Activated CD4-positive, CD25-positive, alpha-beta regulatory T cell (primary cell): ENCODE measurements at places on chromosomes 16 and 17.

DNA sequence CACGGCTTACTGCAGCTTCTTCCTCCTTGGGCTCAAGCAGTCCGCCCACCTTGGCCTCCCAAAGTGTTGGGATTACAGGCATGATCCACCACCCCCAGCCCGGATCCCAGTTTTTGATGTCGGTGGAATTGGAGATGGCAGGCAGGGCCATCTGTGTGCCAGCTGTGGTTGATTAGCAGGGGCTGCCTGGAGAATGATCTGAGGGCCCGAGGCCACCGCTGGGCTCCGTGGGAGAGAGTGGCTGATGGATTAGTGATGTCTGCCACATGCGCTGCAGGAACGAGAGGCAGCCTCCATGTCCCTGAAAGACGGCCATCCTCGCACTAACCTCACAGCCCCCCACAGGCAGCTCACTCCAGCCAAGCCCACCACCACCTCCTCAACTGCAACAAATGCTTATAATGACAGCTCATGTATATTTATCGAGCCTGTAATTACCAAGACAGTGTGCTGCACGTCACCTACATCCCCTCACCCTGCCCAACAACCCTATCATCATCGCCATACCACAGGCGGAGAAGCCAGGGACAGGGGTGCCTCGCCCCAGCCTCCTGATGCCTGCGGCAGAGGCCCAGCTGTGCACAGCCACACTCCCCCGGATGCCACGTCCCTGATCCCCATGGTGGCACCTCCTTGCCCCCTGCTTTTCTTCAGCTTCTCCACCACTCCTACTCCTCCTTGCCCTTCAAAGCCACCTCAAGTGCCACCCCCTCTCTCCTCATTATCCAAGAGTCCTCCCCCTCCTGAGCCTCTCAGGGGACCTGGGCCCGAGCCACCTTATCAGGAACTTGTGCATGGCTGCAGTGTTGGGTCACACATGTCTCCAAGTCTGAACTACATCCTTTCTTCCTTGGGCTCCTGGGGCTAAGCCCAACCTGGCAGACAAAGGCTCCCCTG lies 33.2 kb downstream of the ACTG1 start:
- DNase-seq = no peak

DNA sequence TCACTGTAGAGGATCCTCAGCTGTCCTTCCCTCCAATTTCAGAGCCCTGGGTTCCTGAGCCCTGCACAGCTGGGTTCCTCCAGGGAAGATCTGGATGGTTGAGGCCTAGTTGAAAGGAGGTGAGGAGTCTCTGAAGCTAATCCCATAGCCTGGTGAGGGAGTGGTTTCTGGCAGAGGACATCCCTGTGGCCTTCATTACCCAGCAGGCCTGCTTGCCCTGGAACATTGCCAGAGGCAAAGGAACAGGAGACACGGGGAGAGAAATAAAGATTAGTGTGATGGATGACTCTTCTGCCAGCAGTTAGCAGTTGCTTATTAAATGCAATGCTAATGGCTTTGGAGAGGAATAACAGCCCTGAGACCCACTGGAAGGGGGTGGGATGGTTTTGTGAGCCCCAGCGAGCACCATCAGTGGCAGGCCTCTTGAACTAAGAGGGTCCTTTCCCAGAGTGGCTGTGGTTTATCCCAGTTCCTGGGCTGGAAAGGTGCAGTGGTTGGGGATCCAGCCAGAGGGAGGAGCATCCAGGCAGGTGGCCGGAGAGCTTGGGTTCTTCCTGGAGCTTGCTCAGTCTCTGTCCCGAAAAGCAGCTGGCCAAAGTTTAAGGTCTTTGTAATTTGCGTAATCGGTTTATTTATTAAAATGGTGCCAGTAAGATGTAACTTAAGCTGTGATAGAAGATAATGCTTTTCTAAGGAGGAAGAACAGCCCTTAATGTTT lies 209.7 kb downstream of the CCDC182 start:
- DNase-seq = no peak

DNA sequence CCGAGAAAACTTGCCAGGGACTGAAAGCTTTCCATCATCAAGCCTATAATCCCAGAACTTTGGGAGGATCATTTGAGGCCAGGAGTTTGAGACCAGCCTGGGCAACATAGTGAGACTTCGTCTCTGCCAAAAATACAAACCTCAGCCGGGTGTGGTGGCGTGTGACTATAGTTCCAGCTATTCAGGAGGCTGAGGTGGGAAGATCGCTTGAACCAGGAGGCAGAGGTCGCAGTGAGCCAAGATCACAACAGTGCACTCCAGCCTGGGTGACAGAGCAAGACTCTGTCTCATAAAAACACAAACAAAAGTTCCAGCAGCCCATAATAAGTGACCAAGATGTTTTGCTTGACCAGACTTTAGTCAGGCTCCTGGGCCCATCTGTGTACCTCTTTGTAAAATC lies 1.9 kb downstream of the MEAK7 start:
- DNase-seq = no peak

- DNase-seq = no peak
These were observed 25.6 kb upstream of the TAC4 start for GRCh38 chr17:49873466-49873865.

DNA sequence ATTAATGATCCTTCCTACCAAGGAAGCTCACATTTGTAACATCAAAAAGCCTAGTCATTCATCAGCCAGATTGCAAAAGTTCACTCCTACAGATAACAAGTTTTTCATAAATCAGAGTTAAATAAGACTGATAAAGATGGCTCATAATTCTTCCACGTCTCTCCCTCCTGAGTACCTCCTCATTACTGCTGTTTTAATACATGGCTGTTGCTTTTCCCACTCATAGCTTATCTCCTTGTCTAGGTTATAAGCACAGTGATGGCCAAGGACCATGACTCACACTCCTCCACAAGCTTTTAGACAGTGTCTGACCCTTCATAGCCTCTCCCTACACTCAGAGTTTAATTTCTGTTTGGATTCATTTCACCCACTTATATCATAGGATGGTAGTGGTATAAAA lies 100.9 kb upstream of the MON1B start:
- DNase-seq = no peak

DNA sequence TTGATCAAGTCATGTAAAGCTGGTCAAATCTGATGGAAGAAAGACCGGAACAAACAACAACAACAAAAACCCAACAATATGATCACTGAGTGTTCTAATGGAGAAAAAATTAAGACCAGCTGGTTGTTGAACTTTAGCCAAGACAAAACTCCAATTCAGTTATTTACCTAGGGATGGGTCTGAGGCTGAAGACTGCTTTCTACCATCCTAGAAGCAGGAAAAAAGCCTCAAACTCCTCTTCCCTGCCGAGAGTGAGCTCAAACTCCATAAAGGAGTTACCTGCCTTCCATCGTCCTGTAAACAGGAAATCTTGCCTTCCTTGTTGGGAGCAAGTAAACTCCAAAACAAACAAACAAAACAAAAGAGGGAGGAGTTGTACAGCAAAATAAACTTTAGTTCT lies 23.1 kb upstream of the TMEM98 start:
- DNase-seq = no peak

DNA sequence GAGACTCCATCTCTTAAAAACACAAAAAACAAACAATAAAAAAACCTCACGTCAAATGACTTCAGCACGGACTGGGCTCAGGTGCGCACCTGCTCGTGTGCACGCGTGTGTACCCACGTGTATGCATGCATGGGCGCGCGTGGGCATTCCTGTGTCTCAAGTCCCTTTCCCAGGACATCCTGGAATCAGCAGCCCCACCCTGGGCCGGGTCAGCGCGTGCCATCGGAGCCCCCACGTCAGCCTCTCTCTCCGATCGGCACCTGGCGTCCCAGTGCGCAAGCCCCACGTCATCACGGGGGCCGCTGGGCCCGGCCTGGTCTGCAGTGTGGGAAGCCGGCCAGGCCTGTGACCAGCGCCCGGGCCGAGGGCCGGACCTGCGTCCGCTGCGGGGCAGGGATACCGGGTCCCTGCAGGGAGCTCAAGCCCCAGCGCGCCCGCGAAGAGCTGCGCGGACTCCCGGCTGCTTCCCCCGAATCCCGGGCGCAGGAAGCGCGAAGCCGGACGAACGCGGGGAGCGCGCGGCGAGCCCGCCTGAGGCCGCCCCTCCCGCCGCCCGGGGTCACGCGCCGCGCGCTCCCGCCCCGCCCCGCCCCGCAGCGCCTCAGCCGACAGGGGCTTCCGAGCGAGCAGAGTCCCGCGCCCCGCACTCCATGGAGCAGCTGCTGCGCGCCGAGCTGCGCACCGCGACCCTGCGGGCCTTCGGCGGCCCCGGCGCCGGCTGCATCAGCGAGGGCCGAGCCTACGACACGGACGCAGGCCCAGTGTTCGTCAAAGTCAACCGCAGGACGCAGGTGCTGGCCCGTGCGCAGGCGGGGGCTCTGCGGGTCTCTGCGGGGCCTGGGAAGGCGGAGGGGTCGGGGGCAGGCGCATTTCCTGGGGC lies at the start of gene FN3K:
FN3K (plus strand) TSS at position 629 of the 880 bp plus-strand sequence; CDS start at position 651, 22 bp downstream.
- DNase-seq = no peak

GRCh38 chr17:80650751-80651518 lies 106.3 kb downstream of the RPTOR start:
- no peak for DNase-seq

GRCh38 chr17:75218131-75218530 lies 12.7 kb downstream of the NUP85 start:
- DNase-seq = no peak

DNA sequence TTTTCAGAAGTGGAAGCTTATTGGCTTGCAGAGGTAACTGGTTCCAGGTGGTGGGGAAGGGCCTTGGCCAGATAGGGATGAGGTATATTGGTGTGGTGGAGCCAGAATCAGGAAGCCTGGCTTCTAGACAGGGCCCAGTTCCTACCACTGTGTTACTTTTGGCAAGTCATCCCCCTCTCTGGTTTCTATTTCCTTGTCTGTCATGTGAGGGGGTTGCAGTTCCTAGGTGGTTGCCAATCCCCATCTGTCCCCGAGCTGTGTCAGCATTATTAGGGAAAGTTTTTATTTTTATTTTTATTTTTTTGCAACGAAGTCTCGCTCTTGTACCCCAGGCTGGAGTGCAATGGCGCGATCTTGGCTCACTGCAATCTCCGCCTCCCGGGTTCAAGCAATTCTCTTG lies 3.0 kb downstream of the SMCR8 start:
- no peak for DNase-seq

DNA sequence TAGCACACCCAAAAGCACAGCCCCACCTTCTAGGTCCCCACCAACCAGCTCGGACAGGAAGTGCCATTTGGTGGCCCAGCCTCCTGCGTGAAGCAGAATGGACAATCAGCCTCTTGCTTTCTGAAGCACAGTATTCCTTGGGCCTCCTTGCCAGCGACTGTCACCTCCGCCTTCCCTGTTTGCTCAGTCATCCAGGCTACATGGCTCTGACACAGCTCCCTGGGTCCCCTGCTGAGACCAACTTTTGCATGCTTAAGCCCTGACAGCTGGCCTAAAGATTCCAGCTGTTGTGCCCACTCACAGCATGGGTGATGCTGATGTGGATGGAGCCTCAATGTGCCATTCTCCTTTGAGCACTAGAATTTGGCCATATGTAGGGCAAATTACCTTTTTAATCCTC lies 4.5 kb upstream of the CACNG5 start:
- DNase-seq = no peak

- DNase-seq = no peak
These were observed 110.2 kb upstream of the CACNG5 start for GRCh38 chr17:66724581-66725341.

GRCh38 chr16:30615358-30616091 lies 5.3 kb upstream of the ZNF689 start:
- peak; percentile 40 for DNase-seq

DNA sequence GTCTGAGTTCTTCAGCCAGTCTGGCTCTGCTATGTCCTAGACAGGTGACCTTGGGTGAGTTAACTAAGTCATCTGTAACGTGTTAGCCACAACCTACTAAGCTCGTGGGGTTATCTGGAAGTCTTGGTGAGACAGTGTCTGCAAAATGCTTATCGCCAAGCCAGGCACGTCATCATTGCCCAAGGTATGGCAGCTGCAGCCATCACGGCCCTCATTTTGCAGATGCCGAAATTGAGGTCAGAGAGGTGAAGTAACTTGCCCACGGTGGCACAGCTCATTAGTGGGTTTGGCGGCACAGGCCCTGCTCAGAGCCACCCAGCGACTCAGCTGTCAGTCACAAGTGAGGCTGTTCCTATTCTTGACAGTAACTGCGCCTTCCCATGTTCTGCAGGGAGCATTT lies 79.8 kb downstream of the CMIP start:
- DNase-seq = no peak

DNA sequence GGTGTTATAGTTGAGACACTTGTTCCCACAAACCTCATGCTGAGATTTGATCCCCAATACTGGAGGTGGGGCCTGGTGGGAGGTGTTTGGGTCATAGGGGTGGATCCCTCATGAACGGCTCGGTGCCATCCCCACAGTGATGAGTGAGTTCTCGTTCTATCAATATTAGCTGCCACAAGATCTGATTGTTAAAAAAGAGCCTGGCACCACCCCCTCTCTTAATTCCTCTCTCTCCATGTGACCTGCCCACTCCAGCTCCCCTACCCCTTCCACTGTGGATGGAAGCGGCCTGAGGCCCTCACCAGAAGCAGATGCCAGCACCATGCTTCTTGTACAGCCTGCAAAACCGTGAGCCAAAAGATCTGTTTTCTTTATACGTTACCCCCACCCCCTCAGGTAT lies 31.2 kb downstream of the TRIM16 start:
- no peak for DNase-seq

DNA sequence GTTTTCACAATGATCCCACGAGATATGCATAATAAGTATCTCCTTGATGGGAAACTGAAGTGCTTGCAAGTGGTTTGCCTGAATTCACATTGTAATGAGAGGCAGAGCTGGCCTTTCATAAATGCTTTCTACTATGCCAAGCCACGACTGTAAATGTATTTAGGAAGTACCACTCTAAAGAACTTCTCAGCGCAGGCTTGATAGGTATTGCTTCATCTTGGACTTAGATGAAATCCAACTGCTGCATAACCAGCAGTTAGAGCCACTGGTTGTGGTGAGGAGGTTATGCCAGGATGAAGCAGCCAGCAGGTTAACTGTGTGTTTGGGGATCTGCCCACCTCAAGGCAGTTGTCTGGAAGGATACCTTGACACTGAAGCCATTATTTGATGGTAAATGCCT lies 26.8 kb downstream of the MARCHF10 start:
- DNase-seq = no peak

- no peak for DNase-seq
These were observed 40.4 kb downstream of the LAT start for GRCh38 chr16:29025218-29025617.

DNA sequence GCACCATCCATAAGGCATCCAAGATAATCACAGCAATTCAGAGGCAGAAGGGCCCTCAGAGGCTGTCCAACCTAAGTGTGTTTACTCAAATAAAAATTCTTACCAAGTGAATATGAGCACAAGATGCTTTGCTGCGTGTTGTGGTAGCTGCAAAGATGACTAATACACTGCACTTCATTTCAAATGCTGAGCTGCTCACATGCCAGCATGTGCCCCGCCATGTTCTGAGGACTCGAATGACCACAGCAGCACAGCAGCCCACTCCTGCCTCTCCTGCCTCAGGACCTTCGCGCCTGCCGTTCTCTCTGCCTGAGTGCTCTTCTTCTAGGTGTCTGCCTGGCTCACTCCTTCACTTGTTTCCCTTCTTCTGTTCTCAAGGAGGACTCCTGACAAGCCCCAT lies 19.0 kb downstream of the PIK3R5 start:
- no peak for DNase-seq

GRCh38 chr17:43142153-43142552 lies 17.0 kb upstream of the BRCA1 start:
- no peak for DNase-seq

GRCh38 chr16:66740010-66740409 lies 11.4 kb downstream of the DYNC1LI2 start:
- no peak for DNase-seq
